CD4-positive, alpha-beta T cell treated with Interleukin-1 beta for 1 hour (primary cell): ENCODE measurements at places on chromosomes 13 and 19.

GRCh38 chr13:51534041-51534817, 50.0 kb upstream of the WDFY2 start:
- DNase-seq, result peak; percentile 53

DNA sequence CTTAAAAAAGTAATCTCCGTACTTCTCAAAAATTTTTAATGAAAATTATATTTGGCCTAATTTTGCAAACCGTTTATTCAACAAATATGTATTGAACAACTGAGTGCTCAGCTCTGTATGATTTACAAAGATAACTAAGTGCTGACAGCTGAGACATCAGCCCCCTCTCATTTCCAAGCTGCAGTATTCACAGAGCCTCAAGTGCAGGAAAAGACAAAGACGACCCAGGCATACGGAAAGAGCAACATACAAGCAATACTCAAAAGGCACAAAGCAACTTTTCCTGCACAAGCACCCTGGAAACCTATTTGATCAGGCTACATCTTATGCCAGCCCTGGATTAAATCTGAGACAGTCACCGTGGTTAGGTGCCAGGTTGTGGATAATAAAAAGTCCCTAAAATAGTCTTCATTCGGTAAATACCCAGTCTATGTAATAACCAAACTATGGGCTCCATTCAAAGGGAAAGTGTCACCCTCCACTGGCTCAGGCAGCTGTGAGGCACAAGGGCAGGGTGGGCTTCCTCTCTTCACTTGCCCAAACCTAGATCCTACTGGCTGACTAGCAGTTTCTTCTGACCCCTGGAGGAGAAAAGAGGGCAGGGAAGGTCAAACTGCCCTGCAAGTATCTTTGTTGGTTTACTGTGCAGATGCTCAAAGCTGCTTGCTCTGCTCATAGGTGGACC, 65.5 kb downstream of the TBC1D4 start:
- no peak for DNase-seq

- no peak for DNase-seq
Measured at GRCh38 chr19:35330475-35330874, 1.5 kb downstream of the CD22 start.

GRCh38 chr19:31659897-31660210, 310.6 kb upstream of the TSHZ3 start:
- DNase-seq, result no peak

GRCh38 chr13:80962855-80963254, 621.9 kb upstream of the SPRY2 start:
- no peak for DNase-seq

DNA sequence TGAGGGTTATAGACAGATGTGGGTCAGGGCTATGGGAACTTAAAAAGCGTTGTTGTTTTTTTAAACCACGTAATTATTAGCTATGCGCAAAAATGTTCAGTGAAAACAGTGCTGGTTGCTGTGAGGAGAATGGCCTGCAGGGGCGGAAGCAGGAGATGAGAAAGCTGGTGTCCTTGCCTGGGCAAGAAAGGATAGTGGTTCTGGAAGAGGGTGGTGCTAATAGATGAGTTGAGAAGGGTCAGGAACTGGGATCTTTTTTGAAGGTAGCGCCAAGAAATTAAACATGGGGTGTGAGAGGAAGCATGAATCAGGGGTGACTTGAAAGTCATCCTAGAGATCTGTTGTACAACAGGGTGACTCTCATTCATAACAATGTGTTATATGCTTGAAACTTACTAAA, 4.8 kb upstream of the SMG9 start:
- no peak for DNase-seq

DNA sequence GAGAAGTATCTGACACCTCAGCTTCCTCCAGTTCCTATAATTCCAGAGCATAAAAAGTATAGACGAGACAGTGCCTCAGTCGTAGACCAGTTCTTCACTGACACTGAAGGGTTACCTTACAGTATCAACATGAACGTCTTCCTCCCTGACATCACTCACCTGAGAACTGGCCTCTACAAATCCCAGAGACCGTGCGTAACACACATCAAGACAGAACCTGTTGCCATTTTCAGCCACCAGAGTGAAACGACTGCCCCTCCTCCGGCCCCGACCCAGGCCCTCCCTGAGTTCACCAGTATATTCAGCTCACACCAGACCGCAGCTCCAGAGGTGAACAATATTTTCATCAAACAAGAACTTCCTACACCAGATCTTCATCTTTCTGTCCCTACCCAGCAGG, 3.1 kb downstream of the KLF5 start:
- no peak for DNase-seq

GRCh38 chr19:18119717-18120105, 22.1 kb downstream of the MAST3 start:
- peak; percentile 66 for DNase-seq

GRCh38 chr19:36488846-36489117, 579 bp downstream of the ZNF566 start:
- peak; percentile 49 for DNase-seq

DNA sequence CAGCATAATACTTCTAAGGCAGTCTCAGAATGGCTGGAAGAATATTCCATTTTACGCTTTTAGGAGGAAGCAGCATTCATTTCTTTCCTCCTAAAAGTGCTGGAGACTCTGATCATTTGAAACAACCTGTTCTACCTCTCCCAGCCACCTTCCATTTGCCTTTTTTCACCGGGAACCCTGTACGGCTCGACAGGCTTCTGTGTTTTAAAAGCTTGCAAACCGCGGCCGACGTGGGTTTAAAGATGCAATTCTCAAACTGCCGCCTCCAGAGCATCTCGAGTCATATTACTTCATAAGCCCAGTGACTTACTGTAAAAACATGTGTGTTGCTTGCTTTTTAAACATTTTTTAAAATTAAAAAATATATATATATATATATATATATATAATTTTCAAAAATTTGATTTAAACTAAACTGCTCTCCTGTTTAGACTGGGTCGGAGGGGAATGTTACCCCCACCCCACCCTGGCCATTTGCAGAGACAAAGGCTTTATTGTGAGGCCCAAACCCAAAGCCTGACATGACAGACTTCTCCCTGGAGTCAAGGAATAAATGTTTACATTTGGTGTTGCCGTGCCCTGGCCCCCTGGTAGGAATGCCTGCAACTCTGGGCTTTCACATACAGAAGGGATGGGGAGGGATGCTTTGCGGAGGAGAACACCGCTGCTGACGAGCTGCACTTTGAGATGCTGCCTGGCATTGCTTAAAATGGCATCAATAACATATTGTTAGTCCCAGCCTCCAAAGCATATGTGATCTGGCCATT, 30.4 kb downstream of the ZNF536 start:
- DNase-seq, result no peak

GRCh38 chr13:50800091-50800739, 43.3 kb downstream of the DLEU7 start:
- peak; percentile 34 for DNase-seq
